Stimulated activated CD8-positive, alpha-beta memory T cell treated with anti-CD3 and anti-CD28 coated beads, Interleukin-7, amount 100 ng/mL, for 48 hours (primary cell): ENCODE measurements at places on chromosomes 2 and 18.

DNA sequence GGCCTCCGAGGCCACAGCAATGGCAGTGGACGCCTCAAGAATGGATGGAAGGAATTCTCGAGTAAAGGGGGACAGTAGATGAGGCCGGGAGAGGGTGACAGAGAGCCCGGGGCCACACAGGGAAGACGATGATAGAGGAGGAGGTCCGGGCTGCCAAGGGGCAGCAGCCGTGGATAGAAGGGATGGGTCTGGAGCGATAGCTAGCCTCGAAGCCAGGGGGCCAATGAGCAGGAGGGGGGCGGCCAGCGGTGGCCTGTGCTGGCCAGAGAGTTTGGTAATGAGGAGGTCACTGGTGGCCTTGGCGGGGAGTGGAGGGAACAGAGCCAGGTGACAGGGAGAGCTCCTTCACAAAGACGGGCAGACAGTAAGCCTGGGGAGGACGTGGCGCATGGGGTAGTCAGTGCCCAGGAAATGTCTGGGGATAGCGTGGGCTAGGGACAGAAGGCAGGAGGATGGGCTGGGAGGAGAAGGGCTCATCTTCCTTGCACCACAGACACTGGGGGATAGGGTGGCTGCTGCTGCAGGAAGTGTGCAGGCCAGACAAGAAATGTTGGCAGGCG lies 87.8 kb upstream of the ASB18 start:
- DNase-seq, result no peak

DNA sequence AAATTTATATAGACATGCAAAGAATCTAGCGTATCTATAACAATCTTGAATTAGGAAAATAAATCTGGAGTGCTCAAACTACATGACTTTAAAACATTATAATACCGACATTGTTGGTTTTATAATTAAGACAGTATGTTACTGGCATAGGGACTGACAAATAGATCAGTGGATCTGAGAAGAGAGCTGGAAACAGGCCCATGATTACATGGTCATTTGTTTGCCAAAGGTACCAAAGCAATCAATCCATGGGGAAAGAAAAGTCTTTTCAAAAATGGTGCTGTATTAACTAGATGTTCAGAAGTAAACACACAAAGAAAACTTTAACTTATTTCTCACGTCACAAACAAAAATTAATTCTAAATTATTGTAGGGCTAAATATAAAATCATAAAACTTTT lies 124.2 kb downstream of the BCL2L11 start:
- no peak for DNase-seq

GRCh38 chr2:240226672-240227537 lies 86.4 kb upstream of the OTOS start:
- no peak for DNase-seq

DNA sequence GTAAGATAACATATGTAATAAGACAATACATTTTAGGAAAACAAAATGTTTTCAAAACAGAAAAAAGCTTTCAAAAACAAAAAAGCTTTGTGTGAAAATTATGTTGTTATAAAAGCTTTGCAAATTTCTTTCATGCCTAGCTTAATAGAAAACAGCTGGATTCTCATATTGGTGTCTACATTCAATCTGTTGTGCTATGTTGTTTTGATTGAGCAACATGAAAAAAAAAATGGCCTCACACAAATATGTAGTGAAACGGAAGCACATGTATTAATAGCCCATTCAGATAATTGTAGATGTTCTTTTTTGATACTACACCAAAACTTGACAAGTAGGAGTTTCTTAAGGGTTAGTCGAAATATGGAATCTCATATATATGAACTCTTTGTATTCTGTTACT lies 197.5 kb downstream of the ZEB2 start:
- no peak for DNase-seq

DNA sequence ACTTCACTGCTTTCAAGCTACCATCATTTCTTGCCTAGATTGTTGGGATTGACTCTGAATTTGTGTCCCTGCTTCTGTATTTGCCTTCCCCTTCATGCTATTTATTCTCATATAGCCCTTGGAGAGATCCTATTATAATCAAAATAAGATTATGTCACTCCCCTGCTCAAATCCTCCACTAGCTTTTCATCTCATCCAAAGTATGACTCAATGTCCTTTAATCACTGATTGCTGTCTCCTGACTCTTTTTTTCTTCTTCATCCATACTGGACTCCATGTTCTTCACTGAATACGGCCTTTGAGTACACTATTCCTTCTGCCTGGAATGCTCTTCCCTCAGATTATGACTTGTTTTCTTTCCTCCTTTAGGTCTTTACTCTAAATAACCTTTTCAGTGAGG lies 5.0 kb downstream of the RBKS start:
- DNase-seq, result no peak

GRCh38 chr2:79100285-79100684 lies 12.5 kb upstream of the REG1B start:
- DNase-seq, result no peak

DNA sequence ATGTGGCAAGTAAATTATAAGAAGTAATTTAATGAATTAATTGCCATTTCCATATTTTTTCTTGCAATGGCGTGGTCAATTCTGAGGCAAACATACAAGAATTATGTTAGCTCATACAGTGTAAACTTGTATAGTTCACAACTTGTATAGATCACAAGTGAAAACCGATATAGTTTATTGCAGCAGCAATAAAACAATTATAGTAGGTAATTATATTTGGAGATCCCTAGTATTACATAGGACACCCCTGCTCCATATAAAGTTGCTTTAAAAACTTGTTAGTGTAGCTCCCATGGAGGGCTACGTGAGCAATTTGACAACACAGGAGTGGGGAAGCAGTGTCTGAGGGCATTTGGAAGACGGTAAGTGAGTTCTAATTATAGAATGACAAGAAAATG lies 288.2 kb downstream of the SOCS6 start:
- DNase-seq, result no peak

- DNase-seq, result no peak
These were observed 560.6 kb upstream of the ID2 start for GRCh38 chr2:8121022-8121825.

- DNase-seq, result no peak
These were observed 71.4 kb upstream of the TANK start for GRCh38 chr2:161088658-161089350.

- DNase-seq, result no peak
These were observed 79.6 kb upstream of the B3GNT7 start for GRCh38 chr2:231315896-231316295.

GRCh38 chr2:2831633-2832032 lies 500.6 kb upstream of the MYT1L start:
- no peak for DNase-seq

DNA sequence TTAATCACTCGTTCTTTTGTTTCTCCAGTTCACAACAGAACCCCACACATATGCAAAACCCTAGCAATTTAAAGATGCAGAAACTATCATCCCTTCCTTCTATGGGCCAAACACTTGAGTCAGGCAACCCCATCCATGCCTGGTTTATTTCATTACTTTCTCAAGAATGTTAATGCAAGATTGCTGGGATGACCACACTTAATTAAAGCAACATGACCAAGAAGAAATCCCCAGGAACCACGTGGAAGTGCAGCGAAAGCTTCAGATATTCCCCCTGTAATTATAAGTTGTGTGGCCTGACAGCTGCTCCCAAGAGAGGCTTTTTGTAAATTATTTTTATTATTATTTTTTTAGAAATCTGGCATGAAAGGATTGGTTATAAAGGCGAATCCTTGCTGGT lies 246.2 kb upstream of the ID2 start:
- no peak for DNase-seq

DNA sequence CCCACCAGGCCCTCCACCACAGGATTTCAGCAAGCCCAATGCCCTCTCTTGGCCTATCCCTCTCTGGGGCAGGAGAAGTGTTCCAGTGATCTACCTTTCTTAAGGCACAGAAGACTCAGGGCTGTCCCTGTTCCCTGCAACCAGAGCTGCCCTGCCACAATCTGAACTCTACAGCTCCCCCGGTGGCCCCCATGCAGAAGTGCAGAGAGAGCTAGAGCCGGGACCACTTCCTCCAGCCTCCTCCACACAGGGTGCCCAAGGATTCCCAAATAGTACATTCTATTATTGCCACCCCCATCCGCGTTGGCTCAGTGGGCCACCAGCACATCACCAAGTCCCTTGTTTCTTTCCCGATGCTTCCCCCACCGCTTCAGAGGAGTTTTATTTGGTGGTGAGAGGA lies 114.8 kb upstream of the PTPRM start:
- no peak for DNase-seq

GRCh38 chr18:68830256-68831045 lies 32.6 kb downstream of the CCDC102B start:
- DNase-seq, result no peak

GRCh38 chr2:30180226-30180625 lies 33.4 kb downstream of the YPEL5 start:
- no peak for DNase-seq

DNA sequence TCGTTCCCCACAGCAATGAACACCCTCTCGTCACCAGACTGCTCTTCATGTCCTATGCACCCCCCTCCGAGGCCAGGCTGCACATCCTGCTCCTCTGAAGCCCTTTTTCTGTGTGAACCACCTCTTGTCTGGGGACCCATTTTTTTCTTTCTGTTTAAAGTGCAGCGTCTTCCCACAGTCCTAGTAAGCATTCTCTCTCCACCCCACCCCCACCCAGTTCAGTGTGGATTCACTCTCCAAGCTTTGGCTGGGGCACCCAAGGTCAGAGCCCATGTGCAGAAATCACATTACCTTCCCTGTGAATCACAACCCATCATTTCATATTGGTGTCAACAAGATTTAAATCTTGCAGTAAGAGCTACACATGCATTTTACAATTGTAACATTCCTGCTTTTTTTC lies 26.4 kb upstream of the PKDCC start:
- DNase-seq, result no peak

- no peak for DNase-seq
These were observed 46.2 kb downstream of the IWS1 start for GRCh38 chr2:127479866-127480743.

DNA sequence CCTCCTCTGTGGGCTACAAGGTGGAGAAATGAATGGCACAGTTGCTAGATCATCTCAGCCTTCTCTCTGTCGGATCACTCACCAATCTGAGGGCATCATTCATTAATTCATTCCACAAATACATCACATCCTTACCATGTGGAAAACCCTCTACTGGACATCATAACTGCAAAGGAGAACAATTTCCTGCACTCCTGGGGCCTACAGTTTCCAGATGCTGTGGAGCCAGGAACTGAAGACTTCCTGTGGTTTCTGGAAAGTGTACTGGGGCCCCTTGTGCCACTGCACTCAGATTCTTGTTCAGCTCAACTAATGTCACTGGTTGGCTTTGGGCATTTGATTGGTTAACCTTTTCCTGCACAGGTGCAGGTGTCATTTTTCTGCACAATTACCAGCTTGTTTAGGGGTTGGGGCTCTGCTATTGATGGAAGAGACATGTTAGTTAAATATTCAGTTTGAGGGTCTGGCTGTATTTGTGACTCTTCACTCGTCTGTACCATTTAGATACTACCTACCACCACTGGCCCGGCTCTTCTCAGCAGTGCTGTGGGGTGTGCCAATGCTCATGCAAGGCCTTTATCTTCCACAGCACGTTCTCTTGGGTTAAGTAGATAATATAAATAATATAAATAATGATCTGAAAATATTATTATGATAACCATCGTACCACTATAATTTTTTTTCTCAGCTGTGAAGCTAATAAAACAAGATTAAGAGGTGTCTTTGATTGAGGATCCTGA lies 427.3 kb downstream of the TSN start:
- no peak for DNase-seq

- no peak for DNase-seq
These were observed 3.2 kb downstream of the MARS2 start for GRCh38 chr2:197708331-197708730.

- no peak for DNase-seq
These were observed 209.6 kb downstream of the RPRM start for GRCh38 chr2:153268941-153269461.

GRCh38 chr2:158181171-158181570 lies 79.5 kb downstream of the UPP2 start:
- no peak for DNase-seq

- DNase-seq, result no peak
These were observed 458.6 kb upstream of the FSIP2 start for GRCh38 chr2:185279999-185280398.

GRCh38 chr2:182088681-182089320 lies 103.1 kb downstream of the PPP1R1C start:
- DNase-seq, result no peak

GRCh38 chr2:236579746-236580315 lies 10.2 kb downstream of the ACKR3 start:
- DNase-seq, result no peak

DNA sequence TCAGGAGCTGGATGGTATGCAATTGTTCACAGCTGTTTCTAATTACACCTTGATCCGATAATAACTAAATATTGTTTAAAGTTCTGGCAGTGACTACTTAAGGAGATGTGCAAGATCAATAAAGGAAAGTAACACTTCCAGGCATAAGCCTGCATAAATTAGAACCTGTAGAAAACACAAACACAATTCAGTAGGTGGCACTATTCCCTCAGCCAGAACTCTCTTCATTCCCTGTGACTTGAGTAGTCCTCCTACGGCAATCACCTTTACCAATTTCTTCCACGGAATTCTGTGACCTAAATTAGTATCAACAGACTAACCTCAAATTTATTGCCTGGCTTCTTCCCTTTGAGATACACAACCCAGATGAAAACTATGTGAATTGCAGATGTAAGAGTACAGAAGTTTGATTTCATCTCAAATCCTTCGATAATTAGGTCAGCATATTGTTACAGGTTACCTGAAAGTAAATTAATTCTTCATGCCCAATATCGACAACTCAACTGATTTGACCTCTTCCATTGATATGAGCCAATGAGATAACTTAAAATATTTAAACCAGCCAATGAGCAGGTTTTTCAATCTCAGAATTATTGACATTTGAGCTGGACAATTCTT lies 137.8 kb downstream of the PID1 start:
- DNase-seq, result no peak

DNA sequence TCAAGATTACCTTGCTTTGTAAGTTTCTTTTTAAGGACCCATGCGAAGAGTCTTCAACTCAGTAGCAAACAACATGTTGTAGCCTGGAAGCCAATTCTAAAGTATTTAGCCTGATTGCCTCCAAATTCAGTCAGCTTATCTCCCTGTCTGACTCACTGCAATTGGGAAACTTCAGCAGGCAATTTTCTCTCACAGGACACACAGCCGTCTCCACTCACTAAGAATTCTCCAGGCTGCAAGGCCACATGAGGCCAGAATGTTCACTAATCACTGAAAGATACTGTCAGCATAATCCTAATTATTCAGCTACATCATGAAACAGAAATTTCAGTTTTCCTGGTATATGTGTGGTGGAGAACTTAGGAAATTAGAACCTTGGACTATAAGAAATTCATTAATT lies 78.1 kb upstream of the PDE1A start:
- no peak for DNase-seq

- no peak for DNase-seq
These were observed 420.9 kb upstream of the KCNH7 start for GRCh38 chr2:163259489-163259888.

DNA sequence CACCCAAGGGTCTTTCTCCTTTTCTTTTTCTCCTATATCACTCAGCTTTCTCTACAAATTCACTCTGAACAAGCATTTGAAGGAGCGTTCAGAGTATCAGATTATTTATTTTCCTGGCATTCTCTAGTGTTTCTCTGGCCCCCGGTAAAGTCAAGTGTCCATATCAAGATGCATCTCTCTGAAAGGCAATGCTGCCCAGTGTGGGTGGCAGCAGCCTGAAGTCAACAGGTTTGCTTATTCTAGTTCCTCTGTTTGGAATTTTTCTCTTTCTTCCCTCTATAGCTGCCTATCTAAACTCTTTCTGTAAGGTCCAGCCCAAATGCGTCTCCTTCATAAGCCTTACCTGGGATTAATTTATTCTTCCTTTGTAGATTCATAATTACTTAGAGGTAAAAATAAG lies 526.2 kb upstream of the TNP1 start:
- DNase-seq, result no peak

- no peak for DNase-seq
These were observed 474.9 kb downstream of the NRXN1 start for GRCh38 chr2:50556934-50557575.
